ENCODE measurements at places on chromosomes 3 and 15. TPM values are rescaled to one million over a fixed set of nuclear protein-coding genes. Genes with fewer than 3 reads are reported as not detected.

The NPAP1 gene
- total RNA-seq = 0.33 TPM

- DNase-seq = peak; percentile 72
These were observed at the start of gene MB21D2 for GRCh38 chr3:192917404-192918274. Gene MB21D2, minus strand, starts transcription at chr3:192917856. Its CDS starts 16 bp downstream, at chr3:192917840.

The AGBL1 gene
- not detected for total RNA-seq

The P2RY12 gene
- not detected for total RNA-seq

DNA sequence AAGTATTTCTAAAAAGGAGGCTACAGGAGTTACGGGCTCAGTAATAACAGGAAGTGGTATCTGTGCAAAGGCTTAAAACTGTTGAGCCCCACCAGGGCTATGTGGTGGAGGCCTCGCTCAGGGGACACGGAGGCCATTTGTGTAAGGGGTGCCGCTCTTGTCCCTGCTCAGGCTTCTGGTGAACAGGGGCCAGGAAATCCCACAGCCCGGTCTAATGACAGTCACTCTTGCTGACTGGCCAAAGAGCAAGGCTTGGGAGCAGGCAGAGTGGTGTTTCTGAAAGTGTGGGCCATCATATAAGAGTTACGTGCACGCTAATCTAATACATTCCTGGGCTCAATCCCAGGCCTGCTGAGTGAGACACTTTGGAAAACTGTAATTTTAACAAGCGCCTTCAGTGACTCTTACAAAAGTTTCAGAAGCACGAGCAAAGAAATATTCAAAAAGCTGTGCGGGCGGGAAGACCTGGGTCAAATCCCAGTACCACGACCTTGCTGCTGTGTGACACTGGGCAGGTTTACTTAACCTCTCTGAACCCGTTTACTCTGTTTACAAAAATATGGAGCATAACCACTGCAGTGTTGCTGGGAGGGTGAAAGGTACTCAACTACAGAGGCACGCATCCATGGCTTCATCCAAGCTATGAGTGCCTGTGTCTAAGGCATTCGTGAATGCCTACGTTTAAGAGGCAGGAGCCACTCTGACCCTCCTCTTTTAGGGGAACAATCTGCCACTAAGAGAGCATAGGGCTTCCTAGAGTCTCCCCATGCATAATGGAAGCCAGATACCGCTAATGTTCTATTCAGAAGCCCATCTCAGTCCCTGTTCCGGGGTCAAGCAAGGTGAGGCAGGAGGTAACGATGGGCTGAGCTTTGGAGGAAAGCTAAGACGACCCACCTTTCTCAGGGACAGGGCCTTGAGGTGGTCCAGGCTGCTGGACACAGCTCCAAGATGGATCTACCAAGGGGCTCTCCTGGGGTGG, 2.0 kb downstream of the ATP10A start:
- DNase-seq = no peak

GRCh38 chr3:59563072-59563605, 513.3 kb upstream of the CFAP20DC start:
- DNase-seq = no peak

The CYFIP1 gene
- total RNA-seq = 68.6 TPM

DNA sequence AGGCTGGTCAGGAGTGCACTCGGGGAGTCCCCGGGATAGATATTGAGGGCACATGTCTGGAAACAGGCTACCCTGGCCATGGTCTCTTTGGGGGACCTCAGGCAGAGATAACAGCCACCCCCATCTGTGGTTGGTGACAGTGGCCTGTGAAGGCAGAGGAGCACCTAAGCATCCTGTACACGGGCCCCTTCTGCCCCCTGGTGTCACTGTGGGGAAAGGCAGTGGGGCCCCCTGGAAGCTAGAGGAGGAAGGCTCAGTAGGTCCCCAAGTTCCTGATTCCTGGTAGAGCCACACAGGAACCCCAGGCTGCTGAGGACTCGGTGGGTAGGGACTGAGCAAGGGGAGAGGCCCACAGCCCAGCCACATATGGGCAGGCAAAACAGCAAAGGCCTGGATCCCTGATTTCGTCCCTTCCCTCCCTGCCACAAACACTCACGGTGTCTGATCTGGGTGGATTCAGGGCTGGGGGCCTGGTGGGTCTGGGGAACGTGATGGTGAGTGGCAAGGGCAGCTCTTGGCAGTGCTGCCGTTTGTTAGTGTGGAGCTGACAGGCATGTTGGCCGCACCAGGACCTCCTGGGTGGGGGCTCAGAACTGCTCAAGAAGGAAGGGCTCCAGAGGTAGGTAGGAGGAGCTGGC, 14.1 kb upstream of the CXCR6 start:
- no peak for DNase-seq

The LDHAL6B gene
- total RNA-seq = not detected

DNA sequence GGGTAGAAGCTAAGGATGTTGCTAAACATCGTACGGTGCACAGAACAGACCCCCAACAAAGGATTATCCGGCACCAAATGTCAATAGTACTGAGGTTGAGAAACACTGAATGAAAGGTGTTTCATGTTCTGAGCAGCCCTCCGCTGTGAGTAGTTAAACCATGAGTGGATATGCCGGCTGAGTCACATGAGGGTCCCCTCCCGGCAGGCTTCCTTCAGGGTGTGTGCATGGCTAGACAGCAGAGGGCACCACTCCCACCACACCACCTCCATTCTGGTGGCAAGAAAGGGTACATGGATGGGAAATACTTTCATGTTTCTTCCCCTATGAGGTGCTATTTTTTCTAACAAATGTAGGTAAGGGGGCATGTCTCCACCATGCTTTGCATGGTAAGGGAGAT, 128.3 kb upstream of the SEMA6D start:
- DNase-seq = no peak

DNA sequence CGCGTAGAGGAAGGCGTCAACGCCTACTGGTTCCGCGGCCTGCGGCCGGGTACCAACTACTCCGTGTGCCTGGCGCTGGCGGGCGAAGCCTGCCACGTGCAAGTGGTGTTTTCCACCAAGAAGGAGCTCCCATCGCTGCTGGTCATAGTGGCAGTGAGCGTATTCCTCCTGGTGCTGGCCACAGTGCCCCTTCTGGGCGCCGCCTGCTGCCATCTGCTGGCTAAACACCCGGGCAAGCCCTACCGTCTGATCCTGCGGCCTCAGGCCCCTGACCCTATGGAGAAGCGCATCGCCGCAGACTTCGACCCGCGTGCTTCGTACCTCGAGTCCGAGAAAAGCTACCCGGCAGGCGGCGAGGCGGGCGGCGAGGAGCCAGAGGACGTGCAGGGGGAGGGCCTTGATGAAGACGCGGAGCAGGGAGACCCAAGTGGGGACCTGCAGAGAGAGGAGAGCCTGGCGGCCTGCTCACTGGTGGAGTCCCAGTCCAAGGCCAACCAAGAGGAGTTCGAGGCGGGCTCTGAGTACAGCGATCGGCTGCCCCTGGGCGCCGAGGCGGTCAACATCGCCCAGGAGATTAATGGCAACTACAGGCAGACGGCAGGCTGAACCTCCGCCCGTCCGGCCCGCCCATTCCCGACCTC, 4.1 kb downstream of the ISLR2 start:
- DNase-seq = peak; percentile 62

GRCh38 chr3:195828762-195829161, 17.0 kb upstream of the MUC4 start:
- DNase-seq = no peak

The ABCF3 gene
- total RNA-seq = 41.8 TPM

The STRIT1 gene
- total RNA-seq = not detected

DNA sequence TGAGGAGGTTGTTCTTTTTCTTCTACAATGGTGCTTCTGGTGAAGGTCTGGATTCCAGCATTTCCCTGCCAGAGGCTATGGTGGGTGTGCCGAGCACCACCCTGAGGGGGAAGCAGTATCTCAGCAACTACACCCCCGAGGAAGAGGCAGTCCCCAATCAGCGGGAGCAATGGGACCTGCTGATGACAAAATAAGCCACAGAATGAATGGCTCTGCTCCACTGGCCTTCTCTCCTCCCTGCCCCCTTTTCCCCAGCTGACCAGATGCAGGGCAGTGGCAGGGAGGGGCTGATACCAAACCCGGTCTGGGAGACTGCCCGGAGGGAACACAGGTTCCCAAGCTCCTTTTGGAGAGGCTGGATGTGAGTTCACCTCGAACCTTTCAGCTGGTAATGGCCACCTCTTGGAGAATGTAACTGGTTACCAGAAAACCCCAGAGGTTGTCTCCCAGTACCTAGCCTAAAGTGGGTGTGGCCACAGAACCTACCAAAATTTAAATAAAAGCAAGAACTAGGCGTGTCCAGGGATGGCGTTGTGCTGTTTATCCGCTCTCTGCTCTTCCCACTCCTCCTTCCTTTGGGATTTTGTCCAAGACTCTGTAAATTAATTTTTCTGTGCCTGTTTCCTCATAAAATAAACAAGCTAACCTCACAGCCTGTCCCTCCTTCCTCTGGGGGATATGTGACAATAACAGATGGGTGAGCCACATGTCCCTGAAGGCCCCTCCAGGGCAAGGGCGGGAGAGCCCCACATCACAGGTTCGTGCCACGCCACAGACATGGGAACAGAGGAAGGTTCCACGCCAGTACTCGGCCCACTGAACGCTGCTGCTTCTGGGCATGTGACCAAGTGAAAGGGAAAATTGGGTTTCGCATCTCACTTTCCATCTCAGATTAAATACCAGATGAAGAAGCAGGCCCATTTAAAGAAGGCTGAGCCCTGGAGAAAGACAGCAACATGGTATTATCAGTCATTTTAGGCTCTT, 35.1 kb upstream of the SPTBN5 start:
- no peak for DNase-seq

DNA sequence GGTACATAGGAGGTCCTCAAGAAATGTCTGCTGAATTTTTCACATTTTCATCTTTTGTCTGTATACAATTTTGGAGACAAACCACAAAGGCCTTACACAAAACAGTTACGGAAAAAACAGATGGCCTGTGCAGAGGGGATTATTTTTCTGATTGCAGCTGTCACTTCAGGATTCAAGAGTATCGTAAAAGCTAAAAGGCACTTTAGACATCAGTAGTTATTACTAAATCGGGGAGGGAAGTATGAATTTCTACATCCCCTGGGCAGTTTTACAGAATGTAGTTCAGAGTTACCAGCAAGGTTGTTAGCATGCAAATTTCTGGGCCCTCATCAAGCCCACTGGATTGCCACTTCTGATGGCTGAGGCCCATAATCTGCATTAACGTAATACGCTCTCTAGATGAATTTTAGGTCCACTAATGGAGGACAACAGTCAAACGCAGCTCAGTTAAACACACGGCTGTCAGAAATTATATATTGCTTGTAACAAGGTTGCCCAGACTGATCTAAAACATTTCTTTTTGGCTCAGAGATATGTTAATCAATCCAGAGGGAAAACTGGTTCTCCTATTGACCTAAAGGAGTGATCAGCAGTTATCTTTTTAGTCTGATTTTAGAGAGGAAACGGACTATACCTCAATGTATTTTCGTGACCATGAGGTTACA, 1.1 kb downstream of the RIOX2 start:
- no peak for DNase-seq

GRCh38 chr15:29589416-29589815, 232.9 kb downstream of the TJP1 start:
- DNase-seq = no peak

DNA sequence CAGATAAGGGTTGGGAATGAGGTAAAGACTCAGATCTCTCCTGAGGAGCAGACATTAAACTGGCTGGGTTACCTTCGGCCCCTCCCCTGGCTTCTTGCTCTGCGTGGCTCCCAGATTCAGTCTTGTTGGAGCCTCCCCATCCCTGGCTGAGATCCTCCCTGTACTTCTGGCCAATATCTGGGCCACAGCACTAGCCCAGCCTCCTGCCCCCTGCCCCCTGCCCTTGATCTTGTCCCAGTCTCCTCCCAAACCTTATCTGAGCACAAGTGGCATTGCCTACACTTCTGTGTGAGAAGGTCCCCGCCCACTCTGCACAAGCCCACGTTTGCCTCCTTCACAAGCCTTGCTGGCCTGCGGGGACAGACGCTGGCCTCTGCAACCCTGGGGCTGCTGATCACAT, 16.8 kb downstream of the PLA2G4F start:
- DNase-seq = no peak

GRCh38 chr15:100968050-100968966, 49.2 kb downstream of the LRRK1 start:
- DNase-seq = no peak

DNA sequence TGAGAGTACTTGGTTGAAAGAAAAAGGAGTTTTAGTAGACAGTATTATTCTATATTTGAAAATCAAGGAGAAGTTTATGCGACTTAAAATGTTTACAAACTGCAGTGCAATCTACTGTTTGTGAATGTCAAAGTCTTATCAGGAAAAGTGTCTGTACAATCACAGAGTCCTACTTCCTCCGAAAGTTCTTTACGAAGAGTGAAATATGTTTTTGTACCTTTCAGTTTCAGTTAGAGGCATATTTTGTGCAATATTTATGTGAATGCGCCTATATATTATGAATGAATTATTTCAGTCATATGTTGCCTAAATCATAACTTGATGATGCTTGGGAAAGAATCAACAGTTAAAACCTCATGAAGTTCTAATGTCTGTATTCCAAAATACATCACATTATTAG, 31.5 kb downstream of the NGRN start:
- DNase-seq = no peak

DNA sequence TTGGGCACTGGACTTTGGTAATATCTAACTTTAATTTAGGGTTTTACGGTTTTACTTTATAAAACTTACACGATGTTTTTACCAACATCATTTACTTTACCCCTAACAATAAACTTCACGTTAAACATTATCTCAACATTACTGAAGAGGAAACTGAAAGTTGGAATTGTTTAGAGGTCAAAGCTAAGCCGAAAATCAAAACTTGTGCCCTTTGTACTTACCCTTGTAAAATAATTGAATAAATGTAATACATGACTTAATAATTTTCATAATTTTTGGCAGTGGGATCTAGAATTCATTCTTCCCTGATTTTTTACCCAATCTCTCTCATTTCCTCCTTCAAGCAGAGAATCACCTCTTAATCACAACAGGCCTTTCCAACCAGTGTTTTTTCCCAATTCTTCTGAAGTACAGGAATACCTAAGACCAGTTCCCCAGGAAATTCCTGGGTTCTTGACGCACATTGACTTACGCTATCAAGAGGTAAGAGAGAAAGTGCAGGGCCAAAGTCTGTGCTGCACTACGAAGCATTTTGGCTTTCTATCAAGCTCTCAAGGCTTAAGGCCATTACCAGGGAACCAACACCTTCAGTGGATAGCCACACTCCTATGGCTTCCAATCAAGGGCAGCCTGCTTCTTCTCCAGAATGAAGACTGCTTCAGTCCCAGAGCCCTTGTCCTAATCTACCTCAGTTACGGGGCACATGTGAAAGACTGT, 11.9 kb upstream of the SEMA6D start:
- no peak for DNase-seq

GRCh38 chr3:119365418-119365817, 71.2 kb downstream of the ARHGAP31 start:
- DNase-seq = no peak

DNA sequence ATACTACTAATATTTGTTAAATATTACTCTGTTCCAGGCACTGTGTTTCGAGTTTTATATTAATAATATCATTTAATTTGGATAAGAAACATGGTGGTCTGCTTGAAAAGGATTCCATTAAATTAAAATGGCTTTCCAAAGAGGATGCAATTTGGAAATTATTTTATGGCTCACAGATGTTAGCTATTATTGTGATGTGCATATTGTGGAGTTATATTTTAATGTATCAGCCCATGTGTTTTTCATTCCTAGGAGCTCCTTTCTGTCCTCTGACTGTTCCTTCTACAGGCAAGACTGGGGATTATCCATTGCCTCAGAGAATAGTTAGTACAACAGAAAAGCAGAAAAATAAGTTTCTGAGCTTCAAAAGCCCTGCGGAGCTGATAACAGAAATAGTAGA, 376.7 kb upstream of the PDZRN3 start:
- DNase-seq = no peak

- no peak for DNase-seq
These were observed 144.2 kb downstream of the ANO10 start for GRCh38 chr3:43477600-43477999.

The UBA5 gene
- total RNA-seq = 85.6 TPM

All from body of pancreas (tissue), 4 donors.